ENCODE measurements at places on chromosomes 1 and 21.

GRCh38 chr1:107894605-107895004, 70.4 kb downstream of the VAV3 start:
- DNase-seq: no peak

DNA sequence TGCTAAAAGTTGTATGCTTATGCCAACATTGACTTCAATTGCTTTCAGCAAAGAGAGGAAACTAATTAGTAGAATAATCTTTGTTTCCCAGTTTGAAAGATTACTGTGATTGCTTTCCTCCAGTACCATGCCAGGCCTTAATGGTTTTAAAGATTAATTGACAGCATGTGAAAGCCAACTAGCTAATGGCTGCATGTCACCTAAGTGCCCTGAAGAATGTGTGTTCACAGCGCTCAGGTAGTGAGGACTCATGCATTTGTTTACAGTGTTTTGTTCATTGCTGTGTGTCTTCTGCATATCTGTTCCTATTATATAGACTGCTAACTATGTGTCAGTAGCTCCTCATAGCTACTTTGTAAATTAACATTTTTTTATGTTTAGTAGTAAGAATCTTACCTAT, 335.6 kb downstream of the LRRIQ3 start:
- no peak for DNase-seq

DNA sequence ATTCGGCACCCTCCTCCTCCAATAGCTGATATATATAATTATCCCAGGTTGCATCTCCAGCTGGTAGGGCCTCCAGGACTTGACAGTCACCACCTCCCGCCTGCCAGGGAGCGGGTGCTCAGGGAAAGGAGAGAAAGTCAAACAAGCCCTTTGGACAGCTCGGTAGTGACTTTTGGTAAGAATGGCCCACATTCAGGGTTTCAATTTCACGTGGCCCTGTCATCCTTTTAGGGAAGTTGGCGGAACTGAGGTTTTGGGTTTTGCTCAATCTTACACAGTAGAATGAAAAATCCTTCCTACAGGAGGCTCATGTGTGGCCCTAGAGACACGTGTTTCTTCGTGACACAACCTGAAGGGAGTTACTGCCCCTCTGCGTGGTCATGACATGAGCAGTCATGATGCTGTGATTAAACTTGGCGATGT, 44.2 kb downstream of the CAPN8 start:
- no peak for DNase-seq

DNA sequence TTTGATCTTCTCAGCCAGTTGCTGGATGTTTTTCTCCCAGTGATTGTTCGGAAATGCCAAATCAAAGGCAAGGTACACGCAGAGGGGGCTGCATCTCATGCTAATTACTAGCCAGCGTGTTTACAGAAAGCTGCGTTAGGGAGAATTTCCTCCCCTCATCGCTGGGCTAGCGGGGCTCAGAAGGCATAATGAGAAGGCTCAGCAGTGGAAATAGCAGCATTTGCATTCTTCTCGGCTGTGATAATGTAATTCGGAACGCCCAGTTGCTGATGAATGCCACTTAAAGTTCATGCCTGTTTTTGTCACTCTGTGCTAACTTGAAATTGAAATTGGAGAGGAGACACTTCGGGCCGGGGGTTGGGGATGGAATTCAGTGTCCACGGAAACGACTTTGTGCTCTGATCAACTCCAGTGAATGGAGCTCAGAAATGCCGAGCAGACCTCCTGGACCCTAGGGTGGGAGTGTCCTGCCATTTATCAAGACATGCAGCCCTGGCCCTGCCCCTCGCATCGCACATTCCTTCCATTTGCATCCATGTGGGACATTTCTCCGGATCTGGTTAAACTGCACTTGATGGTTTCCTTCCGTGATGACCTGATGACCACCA, 313.4 kb upstream of the C1orf174 start:
- DNase-seq: no peak

GRCh38 chr1:86739648-86740509, 35.5 kb downstream of the SH3GLB1 start:
- DNase-seq: no peak
